ENCODE measurements at places on chromosomes 16 and 17. TPM values are rescaled to one million over a fixed set of nuclear protein-coding genes. Genes with fewer than 3 reads are reported as not detected.
A peak's percentile ranks its signal among the peaks of the same experiment; 100 is the strongest.

- DNase-seq, result no peak
Observed at GRCh38 chr17:70478902-70479301, 309.6 kb downstream of the KCNJ2 start.

GRCh38 chr17:73482251-73482716, 162.0 kb downstream of the SDK2 start:
- DNase-seq, result no peak

GRCh38 chr16:54055864-54056263, 230.7 kb downstream of the IRX3 start:
- DNase-seq, result no peak

DNA sequence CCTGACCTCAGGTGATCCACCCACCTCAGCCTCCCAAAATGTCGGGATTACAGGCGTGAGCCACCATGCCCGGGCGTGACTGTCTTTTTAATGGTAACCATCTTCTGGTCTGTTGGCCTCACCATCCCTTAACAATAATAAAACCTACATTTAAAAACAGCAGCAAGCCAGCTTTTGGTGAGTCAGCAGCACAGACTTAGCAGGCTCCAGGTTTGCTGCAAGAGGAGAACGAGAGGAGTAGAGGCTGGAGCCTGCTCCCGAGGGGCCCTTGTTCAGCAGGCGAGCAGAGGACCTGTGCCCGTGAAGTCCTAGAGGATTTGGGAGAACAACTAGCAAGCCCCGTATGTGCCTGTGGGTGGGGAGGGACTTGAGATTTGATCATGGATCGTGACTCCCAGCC, 35.7 kb downstream of the MYH13 start:
- no peak for DNase-seq

GRCh38 chr16:84509032-84509950, 4.8 kb upstream of the MEAK7 start:
- no peak for DNase-seq

DNA sequence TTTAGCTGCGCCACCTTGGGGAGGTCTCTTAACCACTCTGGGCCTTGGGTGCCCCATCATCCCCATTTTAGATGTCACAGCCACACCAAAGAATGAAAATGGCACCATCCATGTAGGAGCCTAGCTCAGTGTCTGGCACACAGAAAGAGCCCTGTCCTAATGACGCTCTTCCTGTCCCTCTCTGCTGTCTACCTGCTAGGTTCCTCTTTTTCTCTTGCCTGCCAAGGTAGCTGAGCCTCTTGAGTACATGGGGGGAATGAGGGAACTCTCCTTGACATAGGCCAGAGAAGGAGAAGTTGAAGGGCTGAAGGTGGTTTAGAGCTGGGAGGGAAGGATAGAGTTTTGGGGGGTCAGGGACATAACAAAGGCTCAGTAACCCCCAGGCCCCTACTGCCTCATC, 1.8 kb downstream of the RUNDC3A start:
- no peak for DNase-seq

- DNase-seq, result no peak
Observed at GRCh38 chr16:53915452-53916160, 211.7 kb downstream of the FTO start.

- peak; percentile 87 for DNase-seq
Observed at GRCh38 chr17:81030741-81031565, 4.0 kb upstream of the BAIAP2 start.

- no peak for DNase-seq
Observed at GRCh38 chr17:33280162-33280943, 12.7 kb downstream of the ASIC2 start.

DNA sequence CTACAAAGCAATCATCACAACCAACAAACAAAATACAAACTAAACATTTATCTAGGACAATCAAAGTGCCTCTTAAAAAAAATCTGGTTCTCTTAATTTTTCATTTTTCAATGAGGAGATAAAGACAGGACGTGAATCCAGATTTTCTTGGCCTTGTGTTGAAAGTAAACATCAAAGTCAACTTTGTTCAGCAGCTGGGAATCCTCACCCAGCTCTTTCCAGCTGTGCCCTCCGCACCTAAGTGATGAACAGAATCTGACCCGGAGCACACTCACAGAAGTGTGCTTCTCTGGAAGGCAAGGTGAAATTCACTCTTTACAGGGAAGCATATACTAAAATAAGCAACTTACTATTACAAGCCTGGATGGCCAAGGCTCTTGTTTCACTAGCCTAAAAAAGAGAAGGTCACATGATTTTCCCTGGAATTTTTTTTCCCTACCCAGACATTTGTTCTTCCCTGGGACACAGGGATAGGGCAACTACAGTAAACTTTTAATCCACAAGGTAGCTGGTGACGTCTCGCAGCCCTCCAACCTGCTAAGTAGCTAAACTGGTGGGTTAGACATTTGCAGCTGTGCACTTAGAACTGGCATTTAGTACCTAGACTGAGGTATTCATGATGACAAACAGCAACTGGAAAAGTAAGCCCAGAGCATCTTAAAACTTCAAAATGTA, 3.2 kb downstream of the WIPI1 start:
- DNase-seq, result no peak

- no peak for DNase-seq
Observed at GRCh38 chr17:77783991-77784820, 174.3 kb upstream of the TNRC6C start.

- DNase-seq, result no peak
Observed at GRCh38 chr17:12457493-12457892, 208.2 kb upstream of the MYOCD start.

- no peak for DNase-seq
Observed at GRCh38 chr16:70162041-70162451, 11.5 kb upstream of the CLEC18C start.

DNA sequence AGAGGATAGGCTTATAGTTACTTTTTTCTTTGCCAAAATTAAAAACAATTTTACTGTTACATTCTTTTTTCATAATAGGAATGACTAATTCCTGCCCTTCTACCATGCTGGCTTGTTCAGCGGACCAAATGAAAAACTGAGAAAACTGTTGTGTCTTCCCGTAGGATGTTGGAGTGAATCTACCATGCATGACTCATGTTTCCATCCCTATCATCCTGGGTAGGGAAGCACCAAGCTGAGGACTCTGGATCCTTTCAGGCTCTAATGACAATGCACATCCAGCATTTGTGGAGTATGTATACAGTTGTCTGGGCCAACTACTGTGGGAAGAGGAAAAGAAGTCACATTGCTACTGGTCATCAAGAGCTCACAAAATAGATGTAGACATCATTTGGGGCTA, 41.1 kb upstream of the DHX8 start:
- no peak for DNase-seq

DNA sequence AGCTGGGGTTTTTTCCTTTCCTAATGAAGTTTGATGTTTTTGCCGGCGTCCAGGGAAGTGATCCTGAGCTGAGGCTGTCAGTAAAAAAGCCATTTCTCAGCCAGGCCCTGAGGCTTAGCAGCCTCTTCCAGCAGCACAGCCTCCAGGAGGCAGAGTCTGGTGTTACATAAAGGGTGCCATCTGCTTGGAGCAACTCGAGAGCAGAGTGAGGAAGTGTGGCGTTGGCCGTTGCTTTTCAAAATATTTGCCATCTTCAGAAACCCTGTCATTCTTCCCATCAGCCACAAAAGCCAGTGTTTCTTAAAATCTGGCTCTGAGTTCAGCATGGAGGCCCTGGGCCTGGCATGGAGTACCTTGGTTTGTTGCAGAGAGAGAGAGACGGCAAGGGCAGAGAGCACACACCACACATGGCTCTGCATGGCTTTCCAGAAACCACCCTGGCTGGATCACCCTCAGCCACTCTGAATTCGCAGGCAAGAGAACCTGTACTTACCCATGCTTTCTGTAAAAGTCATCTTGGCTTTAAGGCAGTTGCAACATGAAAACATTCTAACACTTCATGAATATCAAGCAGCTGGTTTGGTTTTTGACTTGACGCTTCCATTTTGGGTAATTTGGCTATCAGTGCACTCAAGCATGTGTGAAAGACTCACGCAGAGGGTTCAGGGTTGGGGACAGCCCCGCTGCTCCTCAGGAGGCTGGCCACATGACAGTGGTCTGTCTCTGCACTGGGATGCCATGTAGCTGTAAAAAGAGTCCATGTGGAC, 21.0 kb downstream of the PMM2 start:
- no peak for DNase-seq

- DNase-seq, result peak; percentile 83
Observed at GRCh38 chr16:3149630-3150345, 15.0 kb downstream of the ZNF213 start.

The GDPD3 gene
- 40.4 TPM for total RNA-seq

The C17orf50 gene
- not detected for total RNA-seq

The TNFRSF13B gene
- 0.42 TPM for total RNA-seq

The CPPED1 gene
- total RNA-seq, result 22.8 TPM

The RUNDC3A gene
- 1.4 TPM for total RNA-seq

The MINK1 gene
- total RNA-seq, result 172 TPM

The PIRT gene
- total RNA-seq, result 0.40 TPM

The FAM20A gene
- total RNA-seq, result 0.72 TPM

The MAZ gene
- 441 TPM for total RNA-seq
